ENCODE measurements at places on chromosomes 13 and 19. TPM values are rescaled to one million over a fixed set of nuclear protein-coding genes. Genes with fewer than 3 reads are reported as not detected.

DNA sequence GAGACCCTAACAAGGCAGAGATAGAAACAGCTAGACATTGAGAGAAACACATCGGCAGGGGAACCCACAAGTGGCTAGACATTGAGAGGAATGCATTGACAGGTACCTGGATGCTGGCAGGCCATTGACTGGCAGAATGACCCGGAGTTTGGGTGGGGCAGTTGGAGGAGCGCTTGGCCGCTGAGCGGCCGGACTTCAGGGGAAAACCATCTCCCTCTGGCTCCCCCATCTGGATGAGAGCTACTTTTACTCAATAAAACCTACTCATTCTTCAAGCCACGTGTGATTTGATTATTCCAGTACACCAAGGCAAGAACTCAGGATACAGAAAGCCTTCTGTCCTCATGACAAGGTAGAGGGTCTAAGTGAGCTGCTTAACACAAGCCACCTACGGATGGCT is 473.4 kb downstream of the SLITRK5 start:
- no peak for DNase-seq

GRCh38 chr19:45137179-45137761 is 23.5 kb downstream of the NKPD1 start:
- DNase-seq = no peak

The F10 gene
- polyA plus RNA-seq = 39.0 TPM

- DNase-seq = no peak
Measured at GRCh38 chr19:10681658-10682057, 19.6 kb upstream of the QTRT1 start.

DNA sequence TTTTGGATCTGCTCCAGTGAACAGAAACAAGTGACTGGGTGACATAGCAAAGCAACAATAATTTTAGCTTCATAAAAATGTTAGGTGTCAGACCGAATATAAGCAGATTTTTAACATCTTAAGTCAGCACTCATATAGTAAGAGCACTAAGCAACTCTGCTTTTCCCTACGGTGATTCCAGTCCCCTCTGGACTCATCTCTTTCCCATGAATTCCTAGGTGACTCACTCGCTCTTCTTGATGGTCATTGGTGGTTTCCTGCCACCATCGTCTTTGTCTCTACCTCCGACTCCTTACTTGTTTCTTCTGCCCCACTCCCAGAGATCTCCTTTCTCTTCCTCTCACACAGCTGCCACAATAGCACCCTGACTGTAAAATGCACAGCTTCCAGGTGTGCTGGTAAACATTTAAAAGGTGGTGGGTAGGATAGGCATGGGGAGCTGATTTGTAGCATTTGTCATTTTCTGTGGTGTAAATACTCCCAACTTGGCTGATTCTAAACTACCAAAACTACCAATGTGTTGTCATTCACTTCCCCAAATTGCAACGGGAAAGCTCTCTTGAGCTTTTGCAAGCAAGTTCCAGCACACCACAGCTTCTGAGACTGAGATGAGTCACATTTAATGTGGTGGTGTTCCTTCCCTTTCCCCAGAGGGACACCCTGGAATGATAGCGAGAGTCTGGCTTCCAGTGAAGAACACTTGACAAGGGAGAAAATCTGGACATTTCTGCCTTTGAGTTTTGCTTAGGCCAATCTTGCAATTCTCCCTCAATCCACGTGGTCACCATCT is 42.8 kb upstream of the CLDN10 start:
- DNase-seq = no peak

The KANK3 gene
- not detected for polyA plus RNA-seq

DNA sequence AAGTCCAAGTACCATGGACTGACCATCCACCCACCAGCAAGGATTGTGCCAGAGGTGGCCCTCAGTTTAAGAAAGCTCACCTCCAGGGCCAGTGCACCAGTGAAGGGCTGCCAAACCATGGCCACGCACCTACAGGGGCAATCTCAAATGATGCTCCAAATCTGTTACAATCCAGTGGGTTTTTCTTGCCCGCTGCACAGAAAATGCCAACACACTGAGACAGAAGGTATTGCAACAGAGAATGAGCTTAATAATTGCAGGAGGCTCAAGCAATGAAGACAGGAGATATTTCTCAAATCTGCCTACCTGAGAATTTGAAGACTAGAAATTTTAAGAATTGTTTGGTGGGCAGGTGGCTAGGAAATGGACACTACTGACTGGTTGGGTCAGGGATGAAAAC is 22.0 kb downstream of the CEACAM7 start:
- DNase-seq = no peak
